ENCODE measurements at places on chromosomes 7 and 10.

DNA sequence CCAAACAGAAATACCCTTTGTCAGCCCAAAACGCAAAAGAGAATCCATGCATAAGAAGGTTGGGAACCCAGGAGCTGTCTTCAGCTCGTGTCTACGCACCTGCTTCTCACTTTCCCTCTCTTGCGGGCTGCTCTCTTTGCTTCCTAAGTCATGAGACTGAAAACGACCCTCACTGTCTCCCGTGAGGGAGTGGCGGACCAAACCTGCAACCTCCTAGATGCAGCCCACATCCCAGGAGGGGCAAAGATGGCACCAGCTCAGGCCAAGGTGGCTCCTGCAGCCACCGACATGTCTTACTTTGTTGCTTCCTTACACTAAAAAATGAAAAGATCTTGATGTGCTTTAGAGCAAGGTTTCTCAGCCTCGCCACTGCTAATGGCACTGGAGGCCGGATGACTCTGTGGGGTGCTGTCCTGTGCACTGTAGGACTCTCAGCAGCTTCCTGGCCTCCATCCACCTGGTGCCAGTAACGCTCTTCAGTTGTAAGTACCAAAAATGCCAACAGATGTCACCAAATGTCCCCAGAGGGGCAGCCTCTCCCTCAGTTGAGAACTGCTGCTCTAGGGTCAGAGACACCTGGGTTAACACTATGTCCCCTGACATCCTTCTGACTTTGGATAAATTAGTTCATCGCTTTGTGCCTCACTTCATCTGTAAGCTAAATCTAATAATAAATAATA lies 179.8 kb upstream of the PFKP start:
- DNase-seq = no peak

DNA sequence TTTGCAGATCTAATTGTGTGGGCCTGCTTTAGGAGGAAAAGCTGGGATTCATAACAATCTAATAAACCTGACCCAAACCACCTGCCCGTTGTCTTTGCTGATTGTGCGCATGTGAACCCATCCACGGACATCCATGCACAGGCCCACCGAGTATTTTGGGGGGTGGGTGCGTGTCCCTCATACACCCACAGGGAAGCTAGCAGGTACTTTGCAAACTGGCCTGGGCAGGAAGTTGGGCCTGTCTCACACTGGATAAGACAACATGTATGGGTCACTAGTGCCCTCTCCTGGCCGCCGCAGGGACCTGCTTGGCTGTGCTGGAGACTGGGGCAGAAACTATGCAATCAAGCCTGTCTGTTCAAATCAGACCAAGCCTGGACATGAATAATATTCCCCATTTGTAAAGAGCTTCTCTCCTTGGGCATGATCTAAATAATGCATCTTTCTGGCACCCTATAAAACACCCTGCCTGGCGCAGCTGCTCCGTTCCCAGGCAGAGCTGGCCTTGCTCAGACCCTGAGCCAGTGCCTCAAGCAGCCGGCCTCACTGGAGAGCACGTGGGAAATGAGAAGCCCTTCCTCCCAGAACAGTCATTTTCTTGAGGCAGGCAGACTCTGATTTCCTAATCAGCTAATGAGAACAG lies 15.8 kb downstream of the ECHDC3 start:
- peak; percentile 64 for DNase-seq

- no peak for DNase-seq
These were observed 3.9 kb downstream of the SGMS1 start for GRCh38 chr10:50619882-50620281.

DNA sequence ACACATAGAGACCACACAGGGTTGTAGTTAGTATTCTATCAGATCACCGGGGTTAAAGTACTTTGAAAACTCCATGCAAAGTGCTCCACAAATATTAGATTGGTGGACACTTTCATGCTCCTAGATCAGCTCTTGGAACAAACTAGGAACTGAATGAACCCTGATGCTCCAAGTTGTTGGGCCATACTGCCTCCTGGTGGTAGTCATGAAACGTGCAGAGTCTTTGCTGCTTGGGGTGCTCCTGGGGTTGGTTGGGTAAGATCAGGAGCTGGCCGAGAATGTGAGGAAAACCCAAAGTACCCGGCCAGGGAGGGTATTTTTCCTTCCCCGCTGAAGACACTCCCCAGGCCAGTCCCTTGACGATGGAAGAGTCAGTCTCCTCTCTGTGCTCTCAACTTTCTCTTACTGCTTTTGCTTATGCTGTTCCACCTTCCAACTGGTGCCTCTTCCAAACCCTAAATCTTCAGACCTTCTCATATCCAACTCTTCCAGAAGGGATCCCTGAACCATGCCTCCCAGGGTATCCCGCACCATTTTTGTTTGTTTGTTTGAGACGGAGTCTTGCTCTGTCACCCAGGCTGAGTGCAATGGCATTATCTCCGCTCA lies 918 bp upstream of the RPEL1 start:
- DNase-seq = peak; percentile 6

DNA sequence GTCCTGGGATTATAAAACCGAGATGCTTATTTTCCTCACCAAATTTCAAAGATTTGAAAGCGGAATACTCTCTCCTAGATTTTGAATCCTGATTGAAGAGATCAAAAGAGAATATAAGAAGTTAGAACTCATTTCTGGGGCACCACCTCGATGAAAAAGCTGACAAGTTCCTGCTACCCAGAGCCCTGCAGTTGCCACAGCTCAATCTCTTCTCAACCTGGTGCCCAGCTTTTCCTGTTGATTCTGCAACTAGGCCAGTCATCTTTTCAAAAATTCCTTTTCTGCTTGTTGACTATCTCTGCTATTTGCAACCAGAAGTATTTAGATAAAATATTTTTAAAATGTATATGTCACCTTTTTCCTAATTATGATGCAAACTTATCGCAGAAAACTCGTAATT lies 45.0 kb downstream of the MTPN start:
- DNase-seq = no peak

DNA sequence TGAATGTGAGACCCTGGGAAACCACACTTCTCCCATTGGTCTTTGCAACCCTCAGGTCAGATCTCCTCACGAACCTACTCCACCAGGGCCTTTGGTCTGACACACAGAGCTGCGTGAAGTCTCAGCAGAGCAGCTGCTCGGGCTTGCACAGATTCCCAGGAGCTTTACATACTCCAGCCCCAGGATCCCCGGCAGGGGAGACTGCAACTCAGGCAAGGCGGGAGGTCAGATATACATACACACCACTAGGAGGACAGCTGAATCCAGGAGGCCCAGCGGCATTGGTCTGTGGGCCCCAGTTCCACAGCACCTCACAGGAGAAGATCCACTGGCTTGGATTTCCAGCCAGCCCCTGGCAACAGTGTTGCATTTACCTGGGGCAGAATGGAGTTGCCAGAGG lies 239.2 kb downstream of the GPAM start:
- DNase-seq = no peak

GRCh38 chr10:63166742-63167258 lies 33.7 kb downstream of the NRBF2 start:
- no peak for DNase-seq

GRCh38 chr7:79770063-79770462 lies 316.6 kb upstream of the MAGI2 start:
- DNase-seq = no peak

DNA sequence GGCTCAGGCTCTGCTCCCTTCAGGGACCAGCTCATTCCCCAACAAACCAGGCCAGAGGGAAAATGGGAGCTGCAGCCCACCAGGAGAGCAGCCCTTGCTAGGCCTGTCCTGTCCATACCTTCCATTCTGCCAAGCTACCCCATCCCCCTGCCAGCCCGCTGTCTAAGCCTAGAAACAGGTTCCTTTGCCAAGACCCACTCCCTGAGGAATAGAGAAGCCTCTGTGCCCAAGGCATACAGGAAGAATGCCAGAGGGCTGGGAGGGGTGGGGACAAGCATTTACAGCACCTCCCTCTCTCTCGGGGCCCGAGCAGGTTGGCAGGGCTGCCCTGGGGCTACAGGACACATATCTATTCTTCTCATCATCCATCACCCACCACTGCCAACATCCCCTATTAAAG lies 178.3 kb downstream of the GRID1 start:
- DNase-seq = no peak

DNA sequence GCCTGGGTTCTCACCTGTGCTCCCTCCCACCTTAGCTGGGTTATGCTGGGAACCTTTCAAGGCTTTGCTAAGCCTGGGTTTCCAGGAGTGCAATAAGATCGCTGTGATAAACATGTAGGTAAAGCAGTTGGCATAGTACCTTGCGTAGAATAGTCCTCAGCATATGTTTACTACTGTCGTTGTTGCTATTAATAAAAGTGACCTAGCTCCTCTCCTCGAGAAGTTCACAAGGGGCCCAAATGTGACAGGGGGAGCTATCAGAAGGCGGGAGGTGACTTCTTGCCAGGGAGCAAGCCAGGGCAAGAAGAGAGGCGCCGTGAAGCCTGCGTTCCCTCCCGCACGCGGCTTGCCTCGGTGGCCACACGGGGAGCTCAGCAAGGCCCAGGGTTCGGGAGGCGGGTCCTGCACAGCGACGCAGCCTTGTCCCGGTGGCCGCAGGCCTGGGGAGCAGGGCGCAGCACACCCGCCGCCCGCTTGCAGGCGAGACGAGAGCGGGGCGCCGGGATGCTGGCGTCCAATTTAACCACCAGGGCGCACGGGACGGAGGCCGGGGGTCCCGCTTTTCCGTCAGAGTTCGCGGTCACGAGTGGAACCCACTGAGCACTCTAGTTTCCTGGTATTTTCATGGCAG lies 106.2 kb downstream of the SNX10 start:
- DNase-seq = no peak

DNA sequence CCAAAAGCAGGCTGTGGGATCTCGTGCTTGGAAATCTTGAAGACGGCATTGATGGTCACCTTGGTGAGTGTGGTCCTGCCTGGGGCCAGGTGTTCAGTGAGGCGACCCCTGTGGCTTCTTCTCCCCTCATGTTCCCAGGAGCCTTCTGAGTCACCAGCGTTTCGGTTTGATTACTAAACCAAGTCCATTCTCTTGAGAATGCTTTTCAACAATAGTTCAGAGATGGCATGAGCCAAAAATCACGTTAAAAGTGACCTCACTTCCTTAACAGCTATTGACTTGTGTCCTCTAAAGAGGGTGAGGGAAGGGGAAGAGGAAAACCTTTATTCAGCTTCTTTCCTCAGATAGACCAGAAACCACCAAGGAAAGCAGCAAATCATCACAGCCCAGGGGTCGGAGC lies 315.2 kb downstream of the GATA3 start:
- no peak for DNase-seq

- DNase-seq = no peak
These were observed 46.5 kb upstream of the PDGFA start for GRCh38 chr7:566100-566499.

DNA sequence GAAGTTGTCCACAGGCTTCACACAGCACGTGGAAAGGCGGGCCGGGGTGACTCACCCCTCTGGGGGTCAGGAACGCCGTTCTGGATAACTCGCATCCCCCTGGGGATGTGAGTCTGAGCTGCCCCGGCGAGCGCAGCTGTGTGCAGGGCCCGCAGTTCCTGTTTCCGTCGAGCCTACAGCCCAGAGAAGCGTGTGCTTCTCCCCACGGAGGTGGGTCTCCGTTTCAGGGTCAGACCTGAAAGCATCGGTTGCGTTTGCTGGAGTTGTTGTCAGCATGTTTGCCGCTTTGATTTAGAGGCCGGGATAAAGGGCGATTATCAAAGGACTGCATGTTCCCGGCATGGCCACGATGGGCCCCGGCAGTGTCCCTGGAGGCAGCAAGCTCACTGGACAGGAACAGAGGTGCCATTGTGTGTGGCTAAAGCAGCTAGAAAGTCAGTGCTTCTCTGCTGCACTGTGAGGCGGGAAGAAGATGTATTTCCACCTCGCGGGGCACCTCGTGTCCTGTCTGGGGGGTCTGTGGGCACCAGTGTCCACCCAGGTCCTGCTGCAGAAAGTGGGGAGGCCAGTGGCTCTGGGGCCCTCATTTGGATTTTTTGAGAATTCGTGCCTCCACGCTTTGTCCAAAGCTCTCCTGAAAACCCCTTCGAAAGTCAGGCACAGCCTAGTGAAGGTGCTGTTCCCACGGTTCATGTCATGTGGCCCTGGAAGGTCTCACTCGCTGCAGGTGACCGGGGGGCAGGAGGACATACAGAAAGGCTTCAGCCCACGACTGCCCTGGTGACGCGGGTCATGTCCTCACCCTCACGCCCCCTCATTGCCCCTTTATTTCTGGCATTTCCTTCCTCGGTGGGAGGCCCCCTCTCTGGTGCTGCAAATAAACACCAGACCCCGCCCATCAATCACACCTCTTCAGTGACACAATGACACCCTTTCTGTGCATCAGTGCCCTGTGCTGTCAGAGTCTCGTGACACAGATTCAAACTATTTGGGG lies 27.4 kb upstream of the GDI2 start:
- no peak for DNase-seq

DNA sequence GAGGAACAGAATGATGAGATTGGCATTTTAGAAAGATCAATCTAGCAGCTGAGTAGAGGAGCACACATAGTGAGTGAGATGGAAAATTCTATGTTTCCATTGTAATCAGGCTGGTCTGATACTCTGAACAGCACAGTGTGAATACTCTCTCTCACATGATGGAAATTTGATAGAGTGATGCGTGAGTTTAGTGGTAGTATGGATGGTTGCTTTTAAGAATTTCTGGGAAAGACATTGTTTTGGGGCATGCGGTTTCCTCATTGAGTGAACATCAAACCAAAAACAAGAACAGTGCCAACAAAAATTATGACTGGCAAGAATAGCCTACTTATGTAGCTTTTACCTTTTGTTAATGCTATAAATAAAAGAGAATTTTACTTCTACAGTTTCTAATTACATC lies 183.2 kb downstream of the PDE1C start:
- DNase-seq = no peak

GRCh38 chr7:18019555-18019954 lies 8.1 kb downstream of the PRPS1L1 start:
- DNase-seq = no peak

All from stimulated activated CD8-positive, alpha-beta memory T cell treated with anti-CD3 and anti-CD28 coated beads, Interleukin-15, amount 100 ng/mL, for 24 hours (primary cell).